Activated naive CD8-positive, alpha-beta T cell treated with anti-CD3 and anti-CD28 coated beads, Interleukin-2, amount 50 U/mL, for 24 hours (primary cell): ENCODE measurements at places on chromosomes 7 and 10.

- DNase-seq: peak; percentile 35
These were observed 27.8 kb downstream of the DENND10 start for GRCh38 chr10:119131512-119132240.

- DNase-seq: no peak
These were observed 613.1 kb downstream of the KCNMA1 start for GRCh38 chr10:77024461-77024860.

DNA sequence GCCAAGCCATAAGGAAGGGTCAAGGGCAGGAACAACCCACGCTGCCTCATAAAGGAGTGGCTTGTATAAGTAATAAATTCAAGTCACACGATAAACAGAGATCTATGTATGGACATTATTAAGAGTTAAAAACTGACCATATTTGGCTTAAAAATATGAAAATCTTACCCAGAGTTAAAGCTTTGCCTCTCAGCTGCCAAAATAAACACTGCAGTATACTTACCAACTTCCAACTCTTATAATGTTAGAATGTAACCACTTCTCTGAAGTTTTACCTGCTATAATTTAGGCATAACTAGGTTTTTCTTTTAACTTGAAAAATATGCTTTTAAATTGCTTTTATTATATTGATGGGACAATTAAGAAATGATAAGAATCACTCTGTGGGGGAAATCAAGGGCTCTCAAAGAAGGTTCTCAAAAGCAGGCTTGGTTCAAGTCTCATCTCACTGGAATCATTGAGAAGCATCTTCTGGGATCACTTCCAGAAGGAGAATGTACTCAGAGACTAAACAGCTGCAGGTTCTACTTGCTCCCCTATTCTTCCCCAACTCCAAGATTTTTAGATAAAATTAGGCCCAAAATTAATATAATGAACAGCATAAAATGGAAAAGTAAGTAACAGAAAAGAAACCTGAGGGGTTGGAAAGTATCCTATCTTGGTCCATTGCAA lies 16.1 kb upstream of the CAV2 start:
- DNase-seq: no peak

DNA sequence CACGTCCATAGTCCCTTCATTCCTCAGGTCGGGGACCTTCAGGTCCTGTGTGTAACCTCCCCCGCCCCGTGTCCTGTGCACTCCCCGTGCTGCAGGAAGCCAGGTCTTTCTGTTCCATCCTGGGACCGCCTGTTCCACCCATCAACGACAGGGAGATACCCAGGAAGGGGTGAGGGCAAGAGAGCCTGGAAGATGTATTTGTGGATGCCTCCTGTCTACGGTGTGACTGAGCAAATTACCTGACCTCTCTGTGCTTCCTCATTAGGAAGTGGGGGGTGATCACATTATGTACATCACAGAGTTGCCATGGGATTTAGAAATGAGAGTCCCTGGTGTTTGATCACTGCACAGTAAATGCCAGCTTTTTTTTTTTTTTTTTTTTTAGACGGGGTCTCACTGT lies 46.3 kb downstream of the GRID2IP start:
- DNase-seq: no peak

- DNase-seq: no peak
These were observed 350.9 kb downstream of the RNLS start for GRCh38 chr10:88232029-88232895.

- no peak for DNase-seq
These were observed 33.6 kb downstream of the CNTNAP2 start for GRCh38 chr7:146150153-146150552.

- no peak for DNase-seq
These were observed 150.9 kb downstream of the SEMA3A start for GRCh38 chr7:84043661-84044191.

- DNase-seq: no peak
These were observed 103.8 kb downstream of the POLL start for GRCh38 chr10:101484175-101484745.

GRCh38 chr10:99280472-99280871 lies 44.8 kb upstream of the HPSE2 start:
- no peak for DNase-seq

GRCh38 chr10:44334621-44335184 lies 50.2 kb downstream of the CXCL12 start:
- no peak for DNase-seq

GRCh38 chr7:106655703-106656498 lies 5.1 kb downstream of the CCDC71L start:
- DNase-seq: no peak

DNA sequence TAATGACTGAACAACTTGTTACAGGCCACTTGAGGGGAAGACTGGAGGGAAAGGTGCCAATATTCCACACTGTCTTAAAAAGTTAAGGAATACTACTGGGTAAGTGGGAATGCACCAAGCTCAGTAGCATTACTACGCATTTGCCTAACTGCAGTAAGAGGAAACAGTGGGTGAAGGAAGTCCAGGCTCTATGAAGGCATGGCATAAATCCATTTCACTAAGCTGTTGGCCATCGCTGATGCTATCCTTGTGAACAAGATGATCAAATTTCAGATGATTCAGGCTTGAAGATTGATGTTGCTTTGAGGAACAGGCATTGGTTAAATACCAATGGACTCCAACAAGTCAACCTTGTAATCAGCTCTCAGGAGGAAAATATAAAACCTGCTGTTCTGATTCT lies 44.2 kb upstream of the TES start:
- DNase-seq: no peak

DNA sequence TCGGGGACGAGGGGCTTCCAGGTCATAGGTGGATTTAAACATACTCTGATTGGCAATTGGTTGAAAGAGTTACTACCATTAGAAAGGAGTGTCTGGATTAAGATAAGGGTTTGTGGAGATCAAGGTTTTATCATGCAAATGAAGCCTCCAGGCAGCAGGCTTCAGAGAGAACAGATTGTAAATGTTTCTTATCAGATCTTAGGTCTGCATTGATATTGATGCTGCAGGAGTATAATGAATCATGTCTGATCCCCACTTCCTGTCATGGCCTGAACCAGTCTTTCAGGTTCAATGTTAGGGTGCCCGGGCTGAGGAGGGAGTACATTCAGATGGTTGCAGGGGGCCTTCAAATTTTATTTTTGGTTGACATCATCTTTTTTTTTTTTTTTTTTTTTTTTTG lies 51.4 kb downstream of the SH3PXD2A start:
- DNase-seq: no peak

GRCh38 chr10:3281941-3282673 lies 109.5 kb upstream of the PITRM1 start:
- no peak for DNase-seq

DNA sequence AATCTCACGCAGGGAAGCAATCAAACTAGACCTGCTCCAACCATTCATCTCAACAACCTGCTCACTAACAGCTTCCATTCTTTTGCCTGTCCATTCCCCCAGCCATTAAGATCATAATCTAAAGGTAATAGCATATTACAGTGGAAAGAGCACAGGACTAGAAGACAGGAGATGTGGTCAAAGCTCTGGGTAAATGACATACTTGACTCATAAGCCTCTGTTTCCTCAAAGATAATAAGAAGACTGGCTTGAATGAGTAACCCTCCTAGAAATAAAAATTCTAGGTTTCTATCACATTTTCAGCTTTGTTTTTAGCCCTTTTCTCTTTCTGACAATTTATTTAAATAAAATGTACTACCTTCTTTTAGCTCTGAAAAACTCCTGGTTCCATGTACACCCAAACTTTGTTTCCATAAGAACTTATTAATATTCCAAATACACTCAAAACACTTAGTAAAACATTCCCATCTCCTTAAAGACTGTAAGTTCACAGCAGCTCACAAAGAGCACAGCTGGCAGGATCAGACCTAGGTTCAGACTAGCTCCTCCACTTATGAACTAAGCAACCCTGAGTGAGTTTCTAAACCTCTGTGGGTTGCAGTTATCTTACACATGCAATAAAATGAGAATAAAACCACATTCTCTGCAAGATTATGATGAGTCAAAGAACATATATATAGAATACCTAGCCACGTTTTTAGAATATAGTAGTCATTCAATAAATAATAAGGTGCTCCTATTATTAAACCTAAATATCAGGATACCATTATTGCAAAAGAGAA lies 11.6 kb downstream of the FAM204A start:
- DNase-seq: no peak

DNA sequence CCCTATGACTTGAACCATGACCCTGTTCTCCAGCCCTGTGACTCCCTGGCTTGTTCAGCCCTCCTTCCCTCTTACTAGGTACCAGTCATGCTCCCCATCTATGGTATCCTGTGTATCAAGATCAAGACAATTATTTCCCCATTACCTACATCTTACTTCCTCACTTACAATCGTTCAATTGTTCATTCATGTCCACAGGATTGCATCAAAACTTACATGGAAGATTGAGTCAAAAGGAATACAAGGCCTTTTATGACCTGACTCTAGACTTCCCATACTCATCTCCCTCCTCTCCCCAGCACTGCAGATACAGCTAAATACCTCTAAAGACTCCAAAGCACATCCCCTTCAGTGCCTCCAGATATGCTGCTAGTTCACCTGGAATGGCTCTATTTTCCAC lies 109.2 kb downstream of the CTTNBP2 start:
- DNase-seq: no peak

GRCh38 chr7:7504910-7505704 lies 30.6 kb downstream of the COL28A1 start:
- no peak for DNase-seq

GRCh38 chr7:99839287-99840021 lies 11.6 kb downstream of the CYP3A43 start:
- no peak for DNase-seq

GRCh38 chr7:132179080-132179430 lies 397.2 kb downstream of the PLXNA4 start:
- no peak for DNase-seq

- no peak for DNase-seq
These were observed 180.0 kb upstream of the INHBA start for GRCh38 chr7:41882745-41883420.

DNA sequence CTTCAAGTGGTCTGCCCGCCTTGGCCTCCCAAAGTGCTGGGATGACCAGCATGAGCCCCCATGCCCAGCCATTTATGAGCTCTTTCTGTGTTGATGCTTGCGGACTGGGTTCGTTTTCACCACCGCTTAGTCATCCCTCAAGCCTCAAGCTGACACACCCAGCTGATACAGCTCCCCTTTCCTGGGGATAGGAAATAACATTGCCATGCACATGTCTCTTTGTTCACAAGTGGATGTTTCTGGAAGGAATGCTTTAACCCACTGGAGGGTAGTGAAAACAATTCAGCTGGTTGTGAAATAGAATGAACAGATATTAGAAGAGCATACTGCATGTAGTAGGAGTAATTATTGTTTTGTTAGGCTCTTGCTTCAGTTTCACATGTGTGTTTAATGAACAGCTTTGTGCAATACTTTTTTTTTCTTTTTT lies 8.5 kb upstream of the METTL27 start:
- DNase-seq: no peak

DNA sequence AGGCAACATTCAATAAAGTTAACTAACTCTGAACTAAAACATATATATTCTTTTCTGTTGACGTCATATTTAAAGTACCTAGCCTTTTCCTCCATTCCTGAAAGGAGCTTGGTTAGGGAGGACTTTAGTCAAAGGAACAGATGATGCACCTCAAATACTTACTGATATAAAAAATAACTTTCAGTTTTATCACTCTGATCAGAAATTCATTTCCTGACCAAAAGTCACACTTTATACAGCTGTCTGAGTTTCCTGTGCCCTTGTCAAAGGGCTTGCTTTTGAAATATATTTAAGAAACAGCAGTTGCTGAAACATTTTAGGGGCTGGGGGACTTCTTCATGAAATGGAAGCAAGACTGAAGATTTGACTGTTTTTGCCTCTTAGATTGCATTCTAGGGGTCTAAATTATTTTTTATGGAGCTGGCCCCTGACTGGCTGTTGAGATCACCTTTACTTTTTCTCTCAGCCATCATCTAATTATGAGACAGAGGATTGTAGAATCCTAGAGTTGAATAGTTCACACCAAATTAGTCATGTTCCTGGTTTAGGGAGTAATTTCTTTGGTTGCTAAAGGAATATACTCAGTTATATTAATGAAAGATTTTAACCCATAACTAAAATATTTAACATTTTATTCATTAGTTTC lies 46.6 kb downstream of the GLCCI1 start:
- no peak for DNase-seq

DNA sequence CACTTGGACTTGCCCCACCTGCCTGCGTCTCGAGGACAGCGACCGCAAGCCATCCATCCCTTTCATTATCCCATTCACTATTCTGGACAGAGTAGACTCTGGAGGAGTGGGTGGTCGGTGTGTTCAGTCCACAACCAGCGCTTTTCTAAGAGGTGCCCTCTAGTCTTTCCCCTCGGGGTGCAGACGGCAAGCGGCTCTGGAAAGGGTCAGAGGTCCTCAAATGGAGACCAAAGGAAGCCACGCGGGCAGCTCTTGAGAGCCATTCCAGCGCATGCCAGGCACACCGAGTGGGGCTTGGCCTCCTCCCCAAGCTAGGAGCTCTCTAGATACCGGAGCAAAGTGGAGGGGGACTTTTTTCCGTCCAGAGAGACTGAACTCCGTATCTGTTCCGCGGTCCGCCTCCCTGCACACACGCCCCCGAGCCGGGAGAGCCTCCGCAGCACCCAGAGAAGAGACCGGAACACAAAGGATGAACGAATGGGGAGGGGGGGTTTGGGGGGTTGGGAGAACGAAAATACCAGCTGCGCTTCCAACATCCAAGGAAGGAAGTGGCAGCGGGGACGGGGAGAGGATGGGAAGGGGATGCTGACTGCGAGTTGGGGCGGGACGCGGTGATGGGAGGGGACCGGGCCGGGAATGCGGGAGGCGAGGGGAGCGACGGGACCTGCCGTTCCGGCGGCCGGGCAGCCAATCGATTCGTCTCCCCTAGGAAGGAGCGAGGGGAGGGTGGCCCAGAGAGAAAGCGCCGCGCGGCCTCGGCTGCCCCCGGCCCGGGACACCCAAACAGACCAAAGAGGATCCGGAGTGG lies 515 bp downstream of the GSDME start:
- DNase-seq: peak; percentile 29

DNA sequence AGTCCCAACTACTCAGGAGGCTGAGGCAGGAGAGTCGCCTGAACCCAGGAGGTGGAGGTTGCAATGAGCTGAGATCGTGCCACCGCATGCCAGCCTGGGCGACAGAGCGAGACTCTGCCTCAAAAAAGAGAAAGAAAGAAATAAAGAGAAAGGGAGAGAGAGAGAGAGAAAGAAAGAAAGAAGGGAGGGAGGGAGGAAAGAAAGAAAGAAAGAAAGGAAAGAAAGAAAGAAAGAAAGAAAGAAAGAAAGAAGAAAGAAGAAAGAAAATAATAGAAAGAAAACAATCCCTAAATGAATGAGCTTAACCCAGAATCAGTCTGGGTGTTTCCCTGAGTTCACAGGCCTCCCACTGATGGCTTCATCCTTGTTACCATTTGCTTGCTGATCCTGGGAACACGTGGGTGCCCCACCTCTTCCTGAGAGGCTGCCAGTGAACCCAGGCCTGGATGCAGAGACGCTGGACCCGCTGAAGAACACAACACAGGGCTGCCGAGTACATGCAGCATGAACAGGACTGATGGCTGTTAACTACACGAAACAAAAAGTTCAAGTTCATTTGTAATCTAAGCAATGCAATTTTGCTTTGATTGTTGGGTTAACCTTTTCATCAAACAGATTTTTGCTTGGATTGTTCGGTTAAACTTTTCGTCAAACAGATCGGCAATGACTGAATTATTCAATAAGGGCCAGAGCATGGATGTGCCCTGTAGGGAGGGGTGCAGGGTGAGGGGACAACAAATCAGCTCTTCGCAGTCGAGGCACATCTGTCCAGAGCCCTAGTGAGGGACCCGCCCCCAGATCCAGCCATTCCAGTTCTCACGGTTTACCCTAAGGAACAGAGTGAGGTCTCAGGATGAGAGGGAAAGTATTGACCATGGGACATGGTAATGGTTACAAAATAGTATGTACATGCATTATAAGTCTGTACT lies 11.5 kb downstream of the NPFFR1 start:
- no peak for DNase-seq
